CD4-positive, alpha-beta T cell treated with Interleukin-17A for 1 hour (primary cell): ENCODE measurements at places on chromosomes 2 and 18.

DNA sequence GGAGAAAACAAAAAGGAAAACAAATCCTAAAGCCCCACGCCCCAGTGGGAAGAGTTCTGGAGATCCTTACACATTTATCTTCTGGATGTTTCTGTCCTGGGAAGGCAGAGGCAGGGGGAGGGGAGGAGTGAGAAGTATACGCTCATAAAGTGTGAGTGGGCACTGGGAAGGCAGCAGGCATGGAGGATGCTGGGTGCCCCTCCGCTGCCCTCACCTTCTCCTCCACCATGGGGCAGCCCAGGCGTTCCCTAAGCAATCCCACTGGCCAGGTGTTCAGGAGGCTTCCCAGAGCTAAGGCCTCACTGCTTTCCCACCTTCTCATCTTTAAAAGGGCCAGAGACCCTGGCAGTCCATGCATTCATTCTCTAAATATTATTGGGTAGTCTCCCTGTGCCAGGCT, 112.0 kb upstream of the SMAD2 start:
- DNase-seq: no peak

- DNase-seq: no peak
Observed at GRCh38 chr2:65331336-65332025, 100.9 kb downstream of the SPRED2 start.

GRCh38 chr2:151946899-151947812, 118.9 kb upstream of the ARL5A start:
- peak; percentile 20 for DNase-seq

DNA sequence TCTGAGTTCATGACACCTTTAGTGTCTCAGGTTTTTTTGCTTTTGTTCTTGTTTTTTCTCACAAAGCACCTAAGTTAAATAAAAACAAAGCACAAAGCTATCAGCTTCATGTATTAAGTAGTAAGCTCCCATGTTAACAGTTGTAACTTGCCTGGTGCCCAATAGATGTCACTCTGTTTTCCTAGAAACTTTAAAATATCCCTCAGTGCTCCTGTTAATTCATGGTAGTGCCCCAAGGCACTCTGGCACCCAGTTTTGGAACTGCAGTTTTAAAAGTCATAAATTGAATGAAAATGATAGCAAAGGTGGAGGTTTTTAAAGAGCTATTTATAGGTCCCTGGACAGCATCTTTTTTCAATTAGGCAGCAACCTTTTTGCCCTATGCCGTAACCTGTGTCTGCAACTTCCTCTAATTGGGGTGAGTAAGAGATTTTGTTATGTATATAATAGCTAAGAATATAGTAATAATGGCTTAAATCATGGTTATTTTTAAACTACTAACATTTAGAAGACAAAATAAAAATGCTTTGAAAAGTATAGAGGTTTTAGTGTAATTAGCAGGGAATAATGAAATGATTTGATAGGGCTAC, 555.0 kb upstream of the TMEFF2 start:
- DNase-seq: no peak

DNA sequence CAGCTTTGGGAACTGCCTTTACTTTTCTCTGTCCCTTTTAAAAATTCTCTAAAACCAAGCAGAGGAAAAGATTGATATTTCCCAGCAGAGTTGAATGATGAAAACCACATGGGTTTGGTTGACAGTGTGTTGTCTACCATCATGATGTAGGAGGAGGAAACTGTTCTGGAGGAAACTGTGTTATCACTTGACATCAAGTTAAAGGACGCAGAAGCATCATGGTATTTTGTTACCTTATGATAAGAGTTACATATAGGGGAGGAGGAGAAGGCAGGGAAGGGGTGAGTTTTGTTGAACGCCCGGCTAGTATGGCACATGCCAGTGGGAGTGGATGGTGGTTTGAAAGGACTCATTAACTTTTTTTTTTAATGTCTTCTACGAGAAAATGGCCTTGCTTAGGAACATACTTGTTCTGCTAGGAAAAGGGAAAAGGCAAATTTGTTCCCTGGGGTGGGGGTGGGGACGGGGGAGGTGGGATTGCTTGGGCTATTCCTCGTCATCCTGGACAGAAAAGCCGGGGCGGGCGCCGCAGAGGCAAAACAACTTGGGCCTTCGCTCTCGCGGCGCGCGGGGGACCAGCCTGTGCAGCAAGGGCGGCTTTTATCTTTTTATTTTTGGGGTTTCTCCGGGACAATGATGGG, 766 bp downstream of the TMEM17 start:
- DNase-seq: no peak

DNA sequence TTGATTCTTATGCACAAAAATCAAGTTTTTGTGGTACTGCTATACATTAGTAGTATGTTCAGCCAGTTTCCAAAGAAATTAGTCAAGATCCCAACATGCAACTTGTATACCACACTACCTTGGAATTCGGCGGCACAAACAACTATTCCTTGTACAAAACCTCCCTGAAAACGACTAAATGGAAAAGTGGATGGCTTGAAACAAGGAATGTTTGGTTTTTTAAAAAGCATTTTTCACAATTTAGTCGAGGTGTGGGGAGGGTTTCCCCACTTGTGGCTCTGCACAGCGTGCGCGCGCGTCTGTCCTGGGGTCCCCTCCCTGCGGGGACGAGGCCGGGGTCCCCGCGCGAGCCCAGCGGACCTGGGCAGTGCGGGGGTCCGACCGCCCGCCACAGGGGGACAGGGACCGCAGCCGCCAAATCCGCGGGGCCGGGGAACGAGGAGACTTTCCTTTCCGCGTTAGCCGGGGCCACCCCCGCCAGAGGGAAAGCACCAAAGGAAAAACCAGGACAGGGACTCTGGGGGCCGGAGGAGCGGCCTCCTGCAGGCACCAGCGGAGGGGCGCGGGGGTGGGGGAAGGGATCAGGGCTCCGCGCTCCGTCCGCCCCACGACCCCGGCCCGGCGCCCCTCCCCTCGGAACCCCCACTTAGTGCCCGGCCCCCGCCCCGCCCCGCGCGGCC, 534 bp upstream of the SOCS6 start:
- no peak for DNase-seq

DNA sequence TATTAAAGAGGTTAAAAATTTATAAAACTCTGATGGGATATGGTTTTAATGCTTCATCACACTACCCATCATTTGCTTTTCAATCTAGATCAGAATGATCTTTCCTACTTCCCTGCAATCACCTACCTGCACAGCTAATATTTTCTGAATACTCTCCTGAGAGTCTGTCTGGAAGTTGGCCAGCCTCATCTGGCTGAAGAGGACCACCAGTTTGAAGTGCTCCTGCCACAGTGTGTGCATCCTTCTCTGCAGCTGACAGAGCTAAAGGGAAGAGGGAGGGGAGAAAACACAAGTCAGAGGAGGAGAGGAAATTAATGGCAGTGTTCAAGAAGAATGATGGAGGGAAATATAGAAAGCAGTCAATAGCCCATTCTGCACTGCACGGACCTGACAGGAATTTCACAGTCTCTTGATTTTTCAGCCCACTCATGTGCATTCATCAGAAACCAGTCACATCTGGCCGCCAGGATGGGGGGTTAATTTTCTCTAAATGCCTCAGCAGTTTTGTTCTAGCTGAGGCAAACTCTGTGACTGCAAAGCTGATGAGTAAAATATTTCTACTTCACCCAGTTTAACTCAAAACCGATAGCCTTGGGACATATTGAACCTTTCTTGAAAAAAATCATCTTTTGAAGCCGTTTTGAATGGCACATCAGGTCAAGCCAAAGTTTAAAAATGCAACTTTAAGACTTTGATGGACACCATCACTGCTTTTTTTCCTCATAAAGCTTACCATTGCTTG, 201.8 kb upstream of the KLHL14 start:
- no peak for DNase-seq

- no peak for DNase-seq
Observed at GRCh38 chr2:161722547-161723503, 98.6 kb downstream of the SLC4A10 start.

DNA sequence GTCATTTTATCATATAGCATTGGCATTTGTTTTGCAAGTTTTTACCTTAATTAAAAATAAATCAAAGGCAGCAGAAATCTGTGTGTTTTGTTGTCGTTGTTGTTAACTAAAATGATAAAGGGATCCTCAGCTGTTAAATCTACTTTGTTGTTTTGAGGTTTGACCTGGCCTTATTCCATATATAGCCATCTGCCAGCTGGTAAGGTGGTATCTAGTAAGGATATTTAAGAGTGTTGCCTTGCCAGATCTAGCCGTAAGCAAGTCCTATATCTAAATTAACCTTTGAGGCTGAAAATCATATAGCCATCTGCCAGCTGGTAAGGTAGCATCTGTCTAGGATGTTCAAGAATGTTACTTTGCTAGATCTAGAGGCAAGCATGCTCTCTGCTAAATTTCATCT, 56.6 kb downstream of the BMPR2 start:
- no peak for DNase-seq

GRCh38 chr2:120694034-120694433, 41.6 kb upstream of the GLI2 start:
- DNase-seq: no peak

DNA sequence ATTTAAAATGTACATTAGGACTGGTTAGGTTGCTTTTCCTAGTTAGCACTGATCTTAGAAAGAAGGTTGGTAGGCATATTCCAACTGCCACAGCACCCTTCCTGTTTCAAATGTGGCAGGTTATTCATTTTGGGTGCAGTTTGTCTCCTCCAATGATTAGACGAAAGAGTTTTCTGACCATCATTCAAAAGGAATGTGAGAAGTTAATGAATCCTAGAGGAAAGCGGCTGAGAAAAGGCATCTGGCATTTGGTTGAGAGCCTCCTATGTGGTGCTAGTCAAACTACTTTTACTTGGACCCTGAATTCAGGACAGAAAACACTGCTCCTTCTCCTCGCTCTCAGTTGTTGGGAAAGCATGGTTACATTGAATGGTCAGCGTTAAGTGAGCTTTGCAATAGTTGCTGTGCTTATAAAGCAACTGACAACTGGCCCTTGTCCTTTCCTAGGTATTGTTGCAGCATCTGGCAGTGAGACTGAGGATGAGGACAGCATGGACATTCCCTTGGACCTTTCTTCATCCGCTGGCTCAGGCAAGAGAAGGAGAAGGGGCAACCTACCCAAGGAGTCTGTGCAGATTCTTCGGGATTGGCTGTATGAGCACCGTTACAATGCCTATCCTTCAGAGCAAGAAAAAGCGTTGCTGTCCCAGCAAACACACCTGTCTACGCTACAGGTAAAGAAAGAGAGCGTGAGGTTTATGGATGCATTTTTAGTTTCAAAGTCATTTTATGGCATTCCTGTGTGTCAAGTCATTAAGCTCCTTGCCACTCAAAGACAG, 6.1 kb downstream of the TGIF1 start:
- DNase-seq: no peak

DNA sequence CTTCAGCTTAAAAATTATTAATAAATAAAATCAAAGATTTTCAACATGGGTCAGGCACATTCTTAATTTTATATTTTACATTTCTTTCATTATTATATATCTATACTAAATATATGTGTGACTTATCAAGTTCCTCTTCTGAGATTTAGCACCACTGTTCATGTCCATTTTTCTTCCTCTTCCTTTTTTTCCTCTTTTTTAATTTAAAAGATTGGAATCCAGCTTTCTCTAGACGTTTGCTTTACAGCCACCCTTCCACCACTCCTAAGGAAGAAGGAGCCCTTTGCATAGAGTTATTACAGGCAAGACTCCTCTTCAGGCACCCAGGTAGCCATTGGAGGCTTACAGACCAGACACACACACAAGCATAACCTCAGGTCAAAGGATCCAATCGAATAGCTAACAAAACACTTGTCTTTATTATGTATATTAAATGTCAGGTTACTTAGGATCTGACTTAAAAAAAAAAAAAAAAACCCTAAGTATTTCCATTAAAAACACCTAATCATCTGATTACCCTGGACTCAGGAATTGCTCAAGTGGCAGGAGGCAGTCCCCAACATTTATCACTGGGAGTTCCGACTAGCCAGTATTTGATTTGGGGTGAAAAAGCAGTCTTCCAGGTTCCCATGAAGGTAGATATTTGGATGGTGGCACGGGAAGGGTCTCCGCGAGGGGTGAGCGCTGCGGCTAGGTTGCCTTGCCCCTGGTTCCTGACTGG, 2.4 kb upstream of the ZEB2 start:
- no peak for DNase-seq

- no peak for DNase-seq
Observed at GRCh38 chr2:221970389-221970788, 328.4 kb downstream of the PAX3 start.

GRCh38 chr2:236219411-236219810, 44.8 kb downstream of the ASB18 start:
- no peak for DNase-seq

GRCh38 chr2:228629251-228629650, 447.8 kb upstream of the SPHKAP start:
- no peak for DNase-seq

- DNase-seq: no peak
Observed at GRCh38 chr2:53210538-53210937, 557.1 kb upstream of the CHAC2 start.

DNA sequence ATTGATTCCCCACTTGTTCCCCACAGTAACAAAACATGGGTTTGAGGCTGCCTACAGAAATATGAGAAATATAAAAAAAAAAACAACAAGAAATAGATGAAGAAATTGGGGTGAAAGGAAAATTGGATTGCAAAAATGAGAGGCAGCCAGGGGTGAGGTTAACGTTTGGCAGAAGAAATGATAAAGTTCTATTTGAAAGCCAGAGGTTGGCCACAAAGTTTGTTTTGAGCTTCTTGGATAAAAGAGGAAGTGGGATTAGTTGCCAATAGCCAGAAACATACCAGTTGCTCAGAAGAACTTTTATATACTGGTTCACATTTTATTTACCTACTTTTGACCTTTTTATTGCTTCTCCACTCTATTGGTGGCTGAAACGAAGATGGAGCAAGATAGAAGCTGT, 67.5 kb downstream of the FASTKD2 start:
- DNase-seq: no peak

- DNase-seq: no peak
Observed at GRCh38 chr18:55735199-55735855, 147.3 kb upstream of the TCF4 start.

DNA sequence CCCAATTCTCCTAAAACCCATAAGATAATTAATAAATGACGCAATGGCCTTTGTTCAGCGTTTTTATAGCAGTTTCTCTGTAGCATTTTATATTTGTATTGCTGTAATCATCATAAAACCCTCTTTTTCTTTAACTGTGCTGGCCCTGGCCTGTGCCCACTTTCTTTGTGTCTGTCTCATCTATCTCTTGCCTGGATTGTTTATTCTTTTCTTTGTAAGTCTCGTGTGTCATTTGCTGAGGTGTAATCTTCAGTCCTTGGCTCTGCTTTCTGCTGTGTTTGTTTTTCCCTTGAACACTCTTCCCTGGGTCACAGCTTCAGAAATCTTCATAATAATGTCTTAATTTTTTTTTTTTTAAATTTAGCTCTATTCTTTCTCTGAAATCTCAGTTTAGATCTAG, 525.8 kb upstream of the LINC00305 start:
- DNase-seq: no peak

- no peak for DNase-seq
Observed at GRCh38 chr2:135093670-135094330, 41.7 kb downstream of the RAB3GAP1 start.

GRCh38 chr2:165953306-165953654, 296 bp downstream of the TTC21B start:
- DNase-seq: no peak

GRCh38 chr2:168138374-168138773, 109.0 kb downstream of the STK39 start:
- no peak for DNase-seq

- DNase-seq: peak; percentile 41
Observed at GRCh38 chr2:12430407-12431133, 286.2 kb upstream of the TRIB2 start.
